ENCODE measurements at places on chromosomes 13 and 19.
A peak's percentile ranks its signal among the peaks of the same experiment; 100 is the strongest.

GRCh38 chr19:40143612-40144011, 47.6 kb upstream of the MAP3K10 start:
- DNase-seq: no peak

- no peak for DNase-seq
These were observed 22.2 kb downstream of the FAM187B start for GRCh38 chr19:35206379-35206778.

GRCh38 chr13:36639610-36640009, 34.2 kb upstream of the SERTM1 start:
- DNase-seq: no peak

- no peak for DNase-seq
These were observed 46.9 kb downstream of the CACNA1A start for GRCh38 chr19:13459351-13459750.

DNA sequence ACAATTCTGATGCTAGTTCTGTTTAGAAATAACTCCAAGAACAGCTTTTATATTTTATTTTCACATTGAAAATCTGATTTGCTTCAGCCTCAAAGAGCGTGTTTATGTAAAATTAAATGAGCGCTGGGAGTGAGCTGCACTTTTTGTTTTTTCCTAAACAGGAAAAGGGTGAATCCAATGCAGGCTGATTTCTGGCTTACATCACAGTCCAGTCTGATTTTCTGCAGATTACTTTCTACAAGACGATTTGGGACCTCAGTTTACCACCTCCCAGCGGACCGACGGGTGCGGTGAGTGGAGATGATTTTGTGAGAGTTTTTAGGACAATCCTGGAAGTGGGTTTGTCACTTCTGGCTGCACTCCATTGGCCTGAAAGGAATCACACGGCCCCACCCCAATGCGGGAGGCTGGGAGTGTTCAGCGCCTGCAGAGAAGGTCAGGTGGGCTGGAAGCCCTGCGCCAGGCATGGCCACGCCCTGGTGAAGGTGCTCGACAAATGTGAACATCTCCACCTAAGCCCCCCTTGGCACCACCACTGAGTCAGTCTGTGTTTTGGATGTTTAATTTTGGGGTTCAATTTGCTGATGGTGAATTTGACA, 90.1 kb downstream of the ANKRD10 start:
- no peak for DNase-seq

- peak; percentile 78 for DNase-seq
These were observed 13.7 kb upstream of the CREB3L3 start for GRCh38 chr19:4139614-4140236.

- DNase-seq: no peak
These were observed 9.8 kb downstream of the PNPLA6 start for GRCh38 chr19:7545300-7545699.

DNA sequence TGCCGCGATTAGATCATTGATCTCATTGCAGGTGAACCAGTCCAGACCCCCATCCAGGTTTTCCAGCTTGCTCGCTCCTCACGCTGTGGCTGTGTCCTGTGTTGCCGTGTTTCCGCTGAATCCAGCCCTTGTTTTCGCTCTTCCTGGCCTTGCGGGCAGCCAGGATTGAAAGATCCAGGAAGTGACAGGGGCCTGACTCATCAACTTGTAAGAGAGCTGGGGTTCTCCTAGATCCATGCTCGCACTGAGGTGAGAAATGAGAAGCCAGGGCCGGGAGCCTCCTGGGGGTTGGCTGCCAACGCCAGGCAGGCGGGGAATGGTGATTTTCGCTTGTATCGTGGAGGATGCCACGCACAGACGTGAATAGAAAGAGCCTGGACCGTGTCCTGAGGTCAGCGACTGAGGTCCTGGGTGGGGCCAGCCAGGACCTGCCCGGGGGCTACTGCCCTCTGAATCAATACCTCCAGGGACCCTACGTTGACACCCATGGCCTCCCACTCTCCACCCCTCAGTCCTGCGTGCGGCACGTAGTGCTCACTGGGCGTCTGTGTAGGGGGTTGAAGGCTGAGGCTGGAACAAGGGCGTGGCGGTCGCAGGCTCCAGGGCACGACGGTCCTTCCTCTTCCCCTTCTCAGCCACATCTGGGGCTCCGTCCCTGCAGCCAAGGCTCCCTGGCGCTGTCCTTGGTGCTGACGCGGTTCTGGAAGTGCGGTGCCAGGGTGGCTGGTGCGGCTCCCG, 7.3 kb upstream of the PTPRH start:
- no peak for DNase-seq

DNA sequence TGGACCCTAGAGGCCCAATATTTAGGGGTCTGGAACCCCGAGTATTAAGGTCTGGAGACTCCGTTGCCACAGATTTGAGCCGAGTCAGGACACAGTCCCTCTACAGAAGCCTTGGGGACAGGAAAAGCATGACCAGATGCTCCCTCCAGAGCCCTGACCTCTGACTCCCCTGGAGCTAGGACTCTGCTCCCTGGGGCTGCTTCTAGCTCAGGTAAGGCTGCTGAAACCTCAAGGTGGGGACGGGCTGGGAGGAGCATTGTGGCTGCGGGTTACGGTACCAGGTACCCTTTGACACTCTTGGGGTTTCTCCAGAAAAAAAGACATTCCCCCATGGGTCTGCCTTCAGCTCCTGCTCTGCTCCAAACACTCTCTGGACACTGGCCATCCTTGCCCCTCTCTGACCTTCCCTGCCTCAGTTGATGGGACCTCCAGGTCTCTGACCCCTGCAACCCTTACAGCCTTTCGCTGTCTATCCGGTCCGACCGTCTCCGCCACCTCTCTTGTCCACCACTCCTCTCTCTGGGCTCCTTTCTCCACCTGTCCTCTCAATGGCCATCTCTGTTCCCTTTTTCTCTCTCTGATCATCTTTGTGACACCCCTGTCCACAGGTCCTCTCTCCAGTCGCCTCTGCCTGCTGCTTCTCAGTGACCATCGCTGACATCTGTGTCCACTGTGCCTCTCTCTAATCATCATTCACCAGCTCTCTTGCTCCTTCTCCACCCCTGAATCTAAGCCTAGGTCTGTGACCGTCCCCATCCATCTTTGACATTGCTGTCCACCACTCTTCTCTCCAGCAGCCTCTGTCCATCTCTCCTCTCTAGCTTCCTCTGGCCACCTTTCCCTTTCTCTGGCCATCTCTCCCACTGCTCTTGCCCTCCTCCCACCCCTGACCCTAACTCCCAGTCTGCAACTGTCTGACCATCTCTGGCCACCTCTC, 1.4 kb downstream of the LRFN3 start:
- DNase-seq: no peak

- no peak for DNase-seq
These were observed 31.1 kb upstream of the SIAH3 start for GRCh38 chr13:45882626-45883025.

Data from stimulated activated CD8-positive, alpha-beta memory T cell treated with anti-CD3 and anti-CD28 coated beads, Interleukin-4, amount 100 ng/mL, for 1 hour (primary cell).